ENCODE measurements at places on chromosomes 16 and 17.

DNA sequence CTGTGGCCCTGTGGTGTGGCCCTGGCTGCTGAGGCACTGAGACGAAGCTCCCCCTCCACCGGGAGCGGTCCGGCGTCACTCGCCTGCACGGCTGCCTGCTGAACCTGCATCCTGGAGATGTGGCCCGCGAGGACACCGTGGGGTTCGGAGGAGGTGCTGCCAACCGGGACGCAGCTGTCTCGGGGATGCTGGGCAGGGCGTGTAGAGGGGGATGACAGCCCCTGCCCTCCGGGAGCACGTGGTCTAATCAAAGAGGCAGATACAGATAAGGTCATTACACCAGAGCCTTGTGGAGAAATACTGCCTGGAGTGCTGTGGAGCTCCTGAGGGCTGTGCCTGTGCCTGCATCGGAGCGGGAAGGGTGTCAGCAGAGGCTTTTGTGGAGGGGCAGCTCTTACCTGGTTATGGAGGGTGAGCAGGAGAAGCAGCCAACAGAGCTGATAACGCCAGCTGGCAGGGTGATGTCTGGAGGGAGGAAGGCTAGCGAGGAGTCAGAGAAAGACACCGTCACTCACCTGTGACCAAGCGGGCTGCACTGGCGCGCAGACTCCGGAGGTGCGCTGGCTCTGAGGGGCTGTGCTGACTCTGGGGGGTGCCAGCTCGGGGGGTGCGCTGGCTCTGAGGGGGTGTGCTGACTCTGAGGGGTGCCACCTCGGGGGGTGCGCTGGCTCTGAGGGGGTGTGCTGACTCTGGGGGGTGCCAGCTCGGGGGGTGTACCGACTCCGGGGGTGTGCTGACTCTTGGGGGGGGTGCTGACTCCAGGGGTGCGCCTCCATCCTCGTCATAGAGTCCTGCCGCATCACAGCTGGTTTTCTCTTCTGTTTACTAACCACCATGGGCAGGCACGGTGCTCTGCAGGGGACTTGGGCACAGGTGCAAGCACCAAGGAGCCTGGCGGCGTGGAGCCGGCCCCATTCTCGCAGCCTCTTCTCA, 104.7 kb upstream of the CHMP6 start:
- DNase-seq = no peak

GRCh38 chr17:4362141-4362540, 4.3 kb downstream of the UBE2G1 start:
- DNase-seq = no peak

DNA sequence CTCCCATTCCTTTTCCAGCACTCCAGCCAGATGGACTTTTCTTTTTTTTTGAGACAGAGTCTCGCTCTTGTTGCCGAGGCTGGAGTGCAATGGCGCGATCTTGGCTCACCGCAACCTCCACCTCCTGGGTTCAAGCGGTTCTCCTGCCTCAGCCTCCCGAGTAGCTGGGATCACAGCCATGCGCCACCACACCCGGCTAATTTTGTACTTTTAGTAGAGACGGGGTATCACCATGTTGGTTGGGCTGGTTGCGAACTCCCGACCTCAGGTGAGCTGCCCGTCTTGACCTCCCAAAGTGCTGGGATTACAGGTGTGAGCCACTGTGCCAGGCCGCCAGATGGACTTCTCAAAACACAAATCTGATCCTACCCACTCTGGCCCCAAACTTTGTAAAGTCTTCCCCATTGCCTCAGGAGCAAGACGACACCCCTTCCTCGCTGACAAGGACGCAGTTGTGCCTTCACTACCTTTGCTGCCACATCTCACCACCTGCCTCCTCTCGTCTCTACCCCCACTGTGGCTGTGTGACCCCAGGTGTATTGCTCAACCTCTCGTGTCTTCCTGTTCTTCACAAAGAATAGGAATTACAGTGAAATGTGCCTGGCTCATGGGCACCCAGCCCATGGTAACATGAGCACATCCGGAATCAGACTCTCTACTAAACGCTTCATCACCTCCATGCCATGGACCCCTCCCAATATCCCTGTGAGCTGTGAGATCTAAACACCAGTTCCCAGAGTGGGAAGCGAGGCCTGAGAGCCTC, 3.7 kb upstream of the BANP start:
- no peak for DNase-seq

GRCh38 chr16:64094992-64095634, 1026.8 kb downstream of the CDH11 start:
- DNase-seq = no peak

DNA sequence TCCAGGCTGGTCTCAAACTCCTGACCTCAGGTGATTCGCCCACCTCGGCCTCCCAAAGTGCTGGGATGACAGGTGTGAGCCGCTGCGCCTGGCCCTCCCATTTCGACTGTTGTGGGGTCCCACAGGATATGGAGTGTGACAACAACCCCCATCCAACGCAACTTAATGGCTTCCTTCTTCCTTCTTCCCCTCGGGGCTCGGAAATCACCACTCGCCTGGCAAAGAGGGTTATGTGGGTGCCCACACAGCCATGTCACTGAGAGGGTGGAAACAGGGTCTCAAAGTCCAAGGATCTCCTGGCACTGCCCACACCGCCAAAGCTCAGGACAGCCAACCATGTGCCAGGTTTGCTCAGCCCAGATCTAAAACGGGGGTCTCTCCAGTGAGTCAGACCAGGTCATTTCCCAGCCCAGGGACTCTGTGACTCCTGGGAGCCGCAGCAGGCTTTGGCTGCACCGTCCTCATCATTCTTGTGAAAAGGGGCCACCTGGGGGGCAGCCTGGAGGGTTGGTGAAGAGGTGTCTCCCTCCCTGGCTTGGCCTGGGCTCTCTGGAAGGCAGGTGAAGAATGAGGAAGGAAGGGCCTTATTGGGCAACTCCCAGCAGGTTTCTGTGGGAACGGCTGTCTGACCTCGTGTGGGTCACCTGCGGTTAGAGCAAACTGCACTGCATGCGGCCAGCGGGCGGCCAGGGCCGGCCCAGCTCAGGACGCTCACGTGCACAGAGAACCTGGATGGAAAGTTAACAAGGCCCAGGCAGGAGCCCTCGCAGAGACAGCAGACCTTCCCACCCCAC, 25.3 kb upstream of the LITAF start:
- no peak for DNase-seq

GRCh38 chr17:75909812-75910274, 5.2 kb upstream of the MRPL38 start:
- peak; percentile 74 for DNase-seq

DNA sequence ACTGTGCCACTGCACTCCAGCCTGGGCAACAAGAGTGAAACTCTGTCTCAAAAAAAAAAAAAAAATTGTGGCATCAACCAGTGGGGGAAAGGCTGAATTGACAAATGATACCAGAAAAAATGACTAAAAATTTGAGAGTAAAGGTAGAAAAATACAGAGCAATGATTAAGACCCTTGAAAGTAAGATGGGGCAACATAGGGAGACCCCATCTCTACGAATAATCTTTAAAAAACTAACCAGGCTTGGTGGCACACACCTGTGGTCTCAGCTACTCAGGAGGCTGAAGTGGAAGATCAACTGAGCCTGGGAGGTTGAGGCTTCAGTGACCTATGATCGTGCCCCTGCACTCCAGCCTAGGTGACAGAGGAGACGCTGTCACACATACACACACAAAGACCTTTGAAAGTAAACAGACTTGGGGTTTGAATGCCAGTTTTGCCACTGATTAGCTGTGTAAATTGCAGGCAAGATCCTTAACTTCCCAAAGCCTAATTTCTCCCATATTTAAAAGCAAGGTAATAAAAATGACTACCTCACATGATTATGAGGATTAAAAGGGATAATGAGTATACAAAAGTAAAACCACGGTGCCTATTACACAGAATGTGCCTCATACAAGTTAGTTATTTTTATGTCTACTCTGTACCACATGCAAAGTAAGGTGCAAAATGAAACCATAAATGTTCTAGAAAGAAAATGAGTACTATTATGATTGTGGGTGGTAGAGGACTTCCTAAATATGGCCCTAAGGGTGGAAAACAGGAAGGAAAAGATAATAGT, 21.7 kb upstream of the PAFAH1B1 start:
- no peak for DNase-seq

DNA sequence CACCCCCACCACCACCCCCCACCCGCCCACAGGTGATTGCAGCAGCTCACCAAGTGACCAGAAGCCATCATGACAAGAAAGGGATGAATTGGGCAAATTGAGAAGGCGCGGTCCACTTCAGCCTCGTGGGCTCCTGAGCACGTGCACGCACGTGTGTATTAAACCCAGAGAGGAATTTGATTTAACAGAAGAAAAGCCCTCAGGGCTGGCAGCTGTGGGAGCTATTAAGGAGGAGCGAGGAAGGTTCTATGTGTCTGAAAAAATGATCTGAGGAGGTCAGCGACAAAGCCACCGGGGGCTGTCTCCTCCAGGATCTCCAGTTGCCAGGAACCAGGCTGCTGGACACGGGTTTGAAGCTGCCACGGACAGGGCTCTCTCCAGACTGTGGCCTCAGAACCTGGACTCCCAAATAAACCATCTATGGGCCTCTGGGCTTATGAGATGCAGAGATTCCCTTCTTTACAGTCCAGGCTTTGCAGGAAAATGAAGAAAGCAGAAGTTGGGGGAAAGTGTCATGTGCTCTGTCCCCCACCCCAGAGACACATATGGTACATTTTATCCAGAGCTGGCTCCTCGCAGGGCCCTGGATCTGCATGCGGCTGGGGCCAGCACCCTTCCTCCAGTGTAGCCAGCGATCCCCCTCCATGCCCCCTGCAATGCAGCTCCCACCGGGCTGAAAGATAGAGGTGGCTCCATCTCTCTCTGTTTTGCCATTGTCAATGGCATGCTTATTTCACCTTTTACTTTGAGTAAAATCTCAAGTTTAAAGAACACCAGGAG, 219.7 kb upstream of the RPL38 start:
- DNase-seq = no peak
